AG10803 (cell line): ENCODE measurements at places on chromosomes 13 and 19.

GRCh38 chr19:31676271-31677004 lies 327.2 kb upstream of the TSHZ3 start:
- DNase-seq = no peak

DNA sequence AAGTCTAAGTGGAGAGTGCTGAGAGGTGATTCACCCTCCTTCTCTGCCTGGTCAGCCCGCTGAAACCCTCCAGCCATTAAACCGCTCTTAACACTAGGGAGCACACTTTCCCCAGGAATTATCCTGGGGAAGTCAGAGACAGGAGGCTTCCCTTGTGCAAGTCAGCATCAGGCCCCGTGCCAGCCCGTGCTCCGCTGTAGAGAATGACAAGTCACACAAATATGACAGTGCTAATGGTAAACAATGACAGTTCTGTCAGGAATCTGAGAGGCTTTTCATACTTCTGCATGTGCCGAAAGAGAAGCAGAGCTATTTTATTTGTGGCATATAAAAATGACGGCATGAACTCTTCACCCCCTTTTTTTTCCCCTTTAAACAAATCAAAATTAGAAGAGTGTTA lies 816.9 kb upstream of the SLC10A2 start:
- DNase-seq = peak; percentile 82

DNA sequence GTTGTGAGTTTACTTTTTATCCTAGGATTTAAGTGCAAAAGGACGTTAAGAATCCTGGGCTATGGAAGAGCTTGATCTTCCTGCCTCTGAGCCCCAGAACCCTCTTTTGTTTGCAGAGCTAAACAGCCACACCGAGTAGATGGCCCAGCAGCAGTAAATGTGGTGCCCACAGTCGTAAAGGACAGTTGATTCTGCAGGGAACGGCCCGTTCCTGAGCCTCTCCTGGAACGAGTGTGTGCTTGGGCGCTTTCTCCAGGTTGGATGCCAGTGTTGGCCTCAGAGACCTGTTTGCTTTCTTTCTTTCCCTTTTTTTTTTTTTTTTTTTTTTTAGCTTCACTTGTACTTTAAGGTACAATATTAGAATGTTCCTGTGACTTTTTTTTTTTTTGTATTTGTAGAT lies 41.7 kb downstream of the SPATA13 start:
- no peak for DNase-seq

DNA sequence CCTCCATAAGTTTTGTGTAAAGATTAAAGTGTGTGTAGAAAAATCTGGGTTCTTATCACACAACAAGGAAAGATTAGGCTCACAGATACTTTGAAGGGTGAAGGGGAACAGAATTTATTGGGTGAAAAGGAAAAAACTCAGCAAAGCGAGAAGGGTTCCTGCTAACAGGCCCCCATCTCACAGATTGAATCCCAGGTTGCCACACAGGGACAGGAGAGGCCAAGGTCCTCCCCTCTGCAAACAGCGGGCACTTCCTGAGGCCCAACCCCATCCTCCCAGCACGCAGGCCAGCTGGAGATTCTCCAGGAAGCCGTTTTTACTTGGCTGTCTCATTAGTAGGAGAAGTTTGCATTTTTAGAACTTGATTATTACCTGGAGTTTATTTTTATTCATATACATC lies 15.2 kb upstream of the ERCC5 start:
- DNase-seq = peak; percentile 5

DNA sequence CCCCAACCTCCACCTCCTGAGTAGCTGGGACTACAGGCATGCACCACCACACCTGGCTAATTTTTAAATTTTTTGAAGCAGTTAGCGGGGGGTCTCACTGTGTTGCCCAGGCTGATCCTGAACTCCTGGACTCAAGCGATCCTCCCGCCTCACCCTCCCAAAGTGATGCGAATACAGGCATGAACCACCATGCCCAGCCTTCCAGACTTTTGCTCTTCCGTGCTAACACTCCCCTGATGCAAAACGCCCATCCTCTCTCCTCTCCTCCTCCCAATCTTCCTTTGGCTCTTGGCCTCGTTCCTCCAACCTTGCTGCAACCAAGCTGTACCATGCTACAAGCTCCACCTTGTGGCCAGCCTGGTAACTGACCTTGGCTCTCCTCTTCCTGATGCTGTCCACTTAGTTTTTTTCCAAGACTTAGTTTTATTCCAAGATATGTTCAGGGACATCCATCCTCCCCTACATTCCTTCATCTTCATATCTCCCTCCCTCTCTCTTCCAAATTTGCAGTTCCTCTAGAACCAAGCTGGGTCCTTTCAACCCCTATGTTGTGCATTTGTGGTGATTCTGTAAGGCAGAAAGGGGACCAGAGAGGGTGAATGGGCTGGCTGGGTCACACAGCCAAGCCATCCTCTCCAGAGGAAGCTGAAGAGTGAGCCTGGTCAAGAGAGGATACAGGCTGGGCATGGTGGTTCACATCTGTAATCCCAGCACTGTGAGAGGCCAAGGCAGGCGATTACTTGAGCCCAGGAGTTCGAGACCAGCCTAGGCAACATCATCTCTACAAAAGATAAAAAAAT lies 32.8 kb downstream of the TINCR start:
- no peak for DNase-seq

GRCh38 chr13:42307461-42307860 lies 35.5 kb downstream of the AKAP11 start:
- DNase-seq = no peak

DNA sequence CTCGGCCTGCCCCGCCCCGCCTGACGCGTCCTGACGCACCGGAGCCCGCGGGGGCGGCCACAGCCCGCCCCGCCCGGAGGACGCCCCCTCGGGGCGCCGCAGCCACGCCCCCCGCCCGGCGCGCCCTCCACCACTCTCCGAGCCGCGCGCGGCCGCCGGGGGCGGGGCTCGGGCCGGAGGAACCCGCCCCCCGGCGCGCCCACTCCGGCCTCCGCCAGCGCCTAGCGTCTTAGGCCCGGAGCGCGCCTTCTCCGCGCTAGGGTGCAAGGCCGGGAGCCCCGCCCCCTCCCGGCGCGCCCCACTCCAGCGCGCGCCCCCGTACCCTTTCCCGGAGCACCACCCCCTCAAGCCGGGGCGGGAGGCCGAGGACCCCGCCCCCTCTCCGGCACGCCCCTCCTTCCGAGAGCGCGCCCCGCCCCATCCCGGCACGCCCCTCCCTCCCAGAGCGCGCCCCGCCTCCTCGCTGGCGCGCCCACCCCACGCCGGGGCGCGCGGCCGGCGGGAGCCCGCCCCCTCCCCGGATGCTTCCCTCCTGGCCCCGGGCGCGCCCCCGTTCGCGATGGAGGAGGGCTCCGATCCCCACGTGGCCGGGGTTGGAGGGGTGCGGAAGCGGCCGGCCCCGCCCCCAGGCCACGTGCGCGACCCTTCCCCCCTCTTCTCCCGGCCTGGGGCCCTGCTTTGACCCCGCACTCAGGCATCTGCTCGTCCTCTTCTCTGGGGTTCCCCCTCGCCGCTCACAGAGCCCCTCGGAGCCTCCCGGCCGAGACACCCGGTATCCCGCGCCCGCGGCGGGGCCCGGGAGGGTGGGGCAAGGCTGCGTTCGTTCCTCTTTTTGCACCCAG lies 480 bp upstream of the KLF16 start:
- peak; percentile 93 for DNase-seq

- DNase-seq = no peak
Measured at GRCh38 chr19:45468803-45469131, 971 bp downstream of the FOSB start.

- DNase-seq = no peak
Measured at GRCh38 chr19:2485428-2485827, 9.5 kb downstream of the GADD45B start.

DNA sequence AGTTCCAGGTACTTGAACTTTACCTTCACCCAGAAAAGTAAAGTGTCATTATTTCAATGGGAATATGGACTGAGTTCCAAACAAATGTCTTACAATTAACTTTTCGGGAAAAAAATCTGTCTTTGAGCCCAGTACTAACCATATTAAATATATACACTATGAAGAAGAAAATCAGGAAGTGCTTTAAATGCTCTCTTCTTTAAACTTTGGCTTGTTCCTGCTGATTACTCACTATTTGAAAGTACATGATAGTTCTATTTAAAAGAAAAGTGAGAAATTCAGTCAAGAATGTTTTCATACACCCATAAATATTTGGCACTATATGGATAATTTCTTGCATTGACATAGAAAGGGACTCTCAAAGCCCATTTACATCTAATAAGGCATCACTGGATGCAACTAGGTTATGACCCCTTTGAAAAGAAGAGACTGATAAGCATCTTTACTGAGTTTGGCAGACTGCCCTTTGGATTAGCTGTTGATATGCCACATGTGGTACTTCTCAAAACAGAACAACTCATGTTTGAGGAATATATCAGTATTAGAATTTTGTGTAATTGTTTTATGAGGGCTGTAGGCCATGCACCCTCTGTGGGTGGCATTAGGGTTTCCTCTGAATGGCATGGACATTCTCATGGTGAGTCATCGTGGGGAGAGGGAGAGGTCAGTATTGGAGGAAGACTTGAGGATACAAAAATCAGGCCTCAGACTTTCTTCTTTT lies 25.0 kb upstream of the VWA8 start:
- DNase-seq = peak; percentile 18

GRCh38 chr19:2282062-2282861 lies at the start of gene PEAK3:
TSS of gene PEAK3 (minus strand) at chr19:2282175. CDS start at chr19:2280931, 1,244 bp downstream.
- peak; percentile 39 for DNase-seq

- DNase-seq = no peak
Measured at GRCh38 chr13:81001828-81002385, 661.0 kb upstream of the SPRY2 start.

DNA sequence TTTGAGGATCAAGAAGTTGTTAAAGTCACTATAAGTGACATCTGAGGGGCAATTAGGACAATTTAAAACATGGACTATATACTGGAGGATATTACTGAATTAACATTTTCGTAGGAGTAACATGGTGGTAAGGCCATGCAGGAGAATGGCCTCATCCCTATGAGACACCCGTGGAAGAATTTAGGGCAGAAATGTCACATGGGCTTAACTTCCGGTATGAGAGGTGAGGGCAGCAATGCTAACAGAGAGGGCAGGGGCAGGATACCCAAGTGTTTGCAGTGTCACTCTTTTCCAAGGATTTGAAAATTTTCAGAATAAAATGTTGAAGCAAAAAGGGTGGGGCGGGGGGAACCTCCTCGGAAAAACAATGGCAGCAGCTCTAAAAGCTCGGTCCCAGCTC lies 23.6 kb downstream of the RANBP3 start:
- peak; percentile 41 for DNase-seq

DNA sequence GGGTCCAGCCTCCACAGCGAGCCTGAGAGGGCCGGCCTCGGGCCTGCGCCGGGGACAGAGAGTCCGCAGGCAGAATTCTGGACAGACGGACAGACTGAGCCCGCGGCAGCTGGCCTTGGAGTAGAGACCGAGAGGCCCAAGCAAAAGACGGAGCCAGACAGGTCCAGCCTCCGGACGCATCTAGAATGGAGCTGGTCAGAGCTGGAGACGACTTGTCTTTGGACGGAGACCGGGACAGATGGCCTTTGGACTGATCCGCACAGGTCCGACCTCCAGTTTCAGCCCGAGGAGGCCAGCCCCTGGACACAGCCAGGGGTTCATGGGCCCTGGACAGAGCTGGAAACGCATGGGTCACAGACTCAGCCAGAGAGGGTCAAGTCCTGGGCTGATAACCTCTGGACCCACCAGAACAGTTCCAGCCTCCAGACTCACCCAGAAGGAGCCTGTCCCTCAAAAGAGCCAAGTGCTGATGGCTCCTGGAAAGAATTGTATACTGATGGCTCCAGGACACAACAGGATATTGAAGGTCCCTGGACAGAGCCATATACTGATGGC lies 490 bp downstream of the ITPKC start:
- no peak for DNase-seq

- no peak for DNase-seq
Measured at GRCh38 chr19:56837004-56837403, 3.5 kb downstream of the PEG3 start.

GRCh38 chr13:110382229-110382628 lies 75.1 kb downstream of the COL4A2 start:
- peak; percentile 70 for DNase-seq

- no peak for DNase-seq
Measured at GRCh38 chr13:59527500-59527899, 636.2 kb downstream of the DIAPH3 start.

DNA sequence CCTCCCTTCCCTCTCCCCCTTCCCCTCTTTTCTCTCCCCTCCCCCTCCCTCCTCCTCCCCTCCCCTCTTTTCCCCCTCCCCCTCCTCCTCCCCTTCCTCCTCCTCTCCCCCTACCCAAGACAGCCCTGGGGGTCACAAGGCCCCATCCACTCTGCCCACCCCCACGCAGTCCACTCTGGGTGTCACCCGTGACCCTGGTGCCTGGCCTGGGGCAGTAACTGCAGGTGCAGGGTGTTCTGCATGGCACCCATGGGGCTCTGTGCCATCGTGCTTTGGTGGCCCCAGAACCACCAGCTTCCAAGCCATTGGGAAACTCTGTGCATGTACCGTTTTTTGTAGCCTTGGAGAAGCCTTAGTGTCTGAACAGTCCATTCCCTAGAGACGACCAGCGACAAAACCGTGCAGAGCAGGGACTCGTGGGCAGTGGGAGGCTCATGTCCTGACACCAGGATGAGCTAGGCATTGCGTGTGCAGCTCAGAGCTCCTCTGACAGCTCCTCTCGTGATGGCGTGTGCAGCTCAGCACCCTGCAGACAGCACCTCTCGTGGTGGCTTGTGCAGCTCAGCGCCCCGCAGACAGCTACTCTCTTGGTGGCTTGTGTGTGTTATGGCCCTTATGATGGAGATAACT lies 43.7 kb upstream of the F7 start:
- DNase-seq = no peak

- DNase-seq = no peak
Measured at GRCh38 chr19:7560255-7560654, 24.7 kb downstream of the PNPLA6 start.

GRCh38 chr19:7959211-7959610 lies 15.7 kb upstream of the TIMM44 start:
- DNase-seq = no peak

DNA sequence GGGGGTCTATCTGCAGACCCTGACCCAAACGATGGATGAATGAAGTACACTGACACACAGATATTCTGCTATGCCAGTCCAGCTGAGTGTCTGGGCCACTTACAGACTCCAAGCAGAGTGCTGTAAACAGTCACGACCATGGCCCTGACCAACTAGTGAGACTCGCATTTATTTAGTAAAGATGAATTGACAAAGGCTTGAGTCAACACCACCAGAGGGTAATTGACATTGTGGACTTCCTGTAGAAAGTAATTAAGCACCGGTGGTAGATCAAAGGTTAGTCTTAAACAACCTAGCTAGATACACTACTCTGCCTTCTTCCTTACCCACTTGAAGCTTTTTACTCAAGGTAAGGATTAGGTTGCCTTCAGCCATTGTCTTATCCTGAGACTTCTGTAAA lies 63.4 kb upstream of the KPNA3 start:
- DNase-seq = no peak

GRCh38 chr19:27767234-27767633 lies 1445.7 kb downstream of the UQCRFS1 start:
- DNase-seq = no peak

GRCh38 chr19:36686365-36687213 lies 823 bp upstream of the ZNF567 start:
- no peak for DNase-seq
